NCI-H1092 (cell line): ENCODE measurements at places on chromosomes 3 and 15.

DNA sequence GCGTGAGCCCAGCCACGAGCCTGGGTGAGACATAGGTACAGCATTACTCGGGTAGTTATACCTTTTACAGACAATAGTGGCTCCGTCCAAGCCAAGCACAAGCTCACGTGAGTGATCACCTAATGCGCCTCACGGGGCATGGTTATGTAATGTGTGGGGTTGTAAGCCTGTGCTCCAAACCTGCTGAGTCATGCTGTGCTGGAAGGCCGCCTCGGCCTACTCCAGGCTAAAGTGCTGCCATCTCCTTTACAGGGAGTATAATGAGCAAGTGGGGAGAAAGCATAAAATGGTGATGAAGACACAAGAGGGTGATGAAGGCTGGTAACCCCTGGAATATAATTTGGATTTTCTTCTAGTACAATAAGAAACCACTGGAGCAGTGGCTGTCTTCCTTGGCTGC, 175.8 kb upstream of the STT3B start:
- DNase-seq = no peak

GRCh38 chr3:73383470-73384049, 241.2 kb downstream of the PDZRN3 start:
- DNase-seq = no peak

DNA sequence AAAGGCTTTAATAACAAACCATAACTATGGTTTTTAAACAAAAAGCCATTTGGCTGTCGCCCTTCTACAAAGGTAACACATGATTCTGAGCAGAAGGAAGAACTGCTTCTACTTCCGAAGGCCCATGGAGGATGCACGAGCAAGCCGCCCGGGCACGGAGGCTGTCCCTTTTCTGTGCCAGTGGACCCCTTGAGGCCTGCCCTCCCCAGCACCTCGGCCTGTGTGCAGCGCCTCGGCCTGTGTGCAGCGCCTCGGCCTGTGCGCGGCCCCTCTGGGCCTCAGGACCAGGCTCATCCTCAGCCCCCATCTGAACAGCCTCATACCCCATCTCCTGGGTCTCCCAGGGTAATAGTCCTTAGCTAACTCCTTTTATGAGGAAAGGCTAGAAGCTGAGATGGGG, 329.5 kb downstream of the OCA2 start:
- no peak for DNase-seq

GRCh38 chr3:190495796-190496195, 18.1 kb upstream of the IL1RAP start:
- no peak for DNase-seq

DNA sequence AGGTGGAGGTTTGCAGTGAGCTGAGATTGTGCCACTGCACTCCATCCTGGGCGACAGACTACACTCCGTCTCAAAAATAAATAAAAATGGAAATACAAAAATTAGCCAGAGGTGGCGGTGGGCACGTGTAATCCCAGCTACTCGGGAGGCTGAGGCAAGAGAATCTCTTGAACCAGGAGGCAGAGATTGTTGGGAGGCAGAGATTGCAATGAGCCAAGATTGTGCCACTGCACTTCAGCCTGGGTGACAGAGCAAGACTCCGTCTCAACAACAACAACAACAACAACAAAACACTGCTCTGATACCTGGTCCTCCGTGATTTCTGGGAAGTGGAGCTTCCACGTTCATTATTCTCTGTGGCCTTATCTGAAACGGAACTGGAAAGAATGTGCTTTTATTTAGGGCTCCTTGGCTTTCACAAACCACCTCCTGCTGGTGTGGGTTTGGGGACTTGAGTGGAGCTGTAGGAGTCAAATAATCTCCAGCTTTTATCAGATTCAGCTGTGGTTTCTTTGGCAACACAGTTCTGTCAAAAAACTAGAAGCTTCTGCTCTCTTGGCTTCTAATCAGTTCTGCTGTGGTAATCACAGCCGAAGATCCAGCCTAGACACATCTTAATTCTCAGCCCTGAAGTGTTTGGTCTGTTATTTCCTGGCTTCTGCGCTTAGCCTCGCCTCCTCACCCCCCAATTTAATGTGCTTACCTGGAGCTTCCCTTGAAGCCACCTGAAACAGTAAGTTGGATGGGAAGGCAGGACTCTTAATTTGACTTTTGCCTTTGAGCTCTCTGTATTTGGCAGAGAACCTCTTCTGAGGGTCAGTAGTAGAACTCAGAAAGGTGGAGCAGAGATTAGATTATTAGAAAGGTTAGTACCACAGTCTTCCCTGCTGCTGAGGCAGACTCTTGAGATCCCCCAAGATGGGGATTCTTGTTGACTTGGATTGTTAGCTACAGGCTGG, 21.4 kb downstream of the IRAK2 start:
- DNase-seq = no peak

DNA sequence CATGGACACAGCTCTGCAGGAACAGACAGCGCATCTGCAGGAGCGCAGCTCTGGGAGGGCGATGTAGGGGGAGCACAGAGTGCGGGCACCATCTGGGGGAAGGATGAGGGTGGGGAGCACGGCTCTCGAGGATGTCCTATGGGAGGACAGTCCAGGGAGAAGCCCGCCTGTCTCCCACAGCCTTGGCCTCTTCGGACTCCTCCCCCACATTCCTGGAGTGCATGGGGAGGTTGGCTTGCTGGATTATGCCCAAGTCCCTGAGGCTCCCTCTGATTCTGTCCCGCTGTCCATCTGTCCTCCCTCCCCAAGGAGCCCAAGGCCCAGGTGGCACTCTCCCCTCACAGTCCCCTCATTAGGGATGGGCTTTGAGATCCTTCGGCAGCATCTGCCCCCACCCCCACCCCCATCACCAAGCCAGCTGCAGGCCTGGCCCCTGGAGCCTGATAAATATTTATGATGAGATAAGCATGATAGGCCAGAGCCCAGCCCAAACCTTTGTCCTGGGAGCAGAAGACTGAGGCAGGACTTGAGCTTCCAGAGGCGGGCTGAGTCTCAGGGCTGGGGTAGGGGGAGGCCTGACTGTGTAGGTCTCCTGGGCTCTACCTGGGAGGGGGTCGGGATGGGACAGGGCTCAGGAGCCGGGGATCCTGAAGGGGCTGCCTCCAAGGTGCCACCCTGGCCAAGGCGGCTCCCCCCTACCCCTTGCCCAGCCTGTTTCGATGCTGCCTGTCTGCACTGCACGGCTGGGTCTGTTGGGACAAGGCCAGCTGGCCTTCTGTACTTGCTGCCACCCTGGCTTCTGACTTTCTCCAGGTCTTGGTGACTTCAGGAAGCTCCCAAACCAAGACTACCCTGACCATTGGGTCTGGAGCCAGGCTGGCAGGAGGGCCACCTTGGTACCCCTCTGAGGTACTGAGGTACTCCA, 28.6 kb upstream of the SEMA3F start:
- no peak for DNase-seq

GRCh38 chr3:188348435-188349244, 194.7 kb downstream of the LPP start:
- no peak for DNase-seq
